NCI-H1694 treated with DMSO at 0.1 percent for 48 hours (cell line): ENCODE measurements at places on chromosomes 7 and 10.

DNA sequence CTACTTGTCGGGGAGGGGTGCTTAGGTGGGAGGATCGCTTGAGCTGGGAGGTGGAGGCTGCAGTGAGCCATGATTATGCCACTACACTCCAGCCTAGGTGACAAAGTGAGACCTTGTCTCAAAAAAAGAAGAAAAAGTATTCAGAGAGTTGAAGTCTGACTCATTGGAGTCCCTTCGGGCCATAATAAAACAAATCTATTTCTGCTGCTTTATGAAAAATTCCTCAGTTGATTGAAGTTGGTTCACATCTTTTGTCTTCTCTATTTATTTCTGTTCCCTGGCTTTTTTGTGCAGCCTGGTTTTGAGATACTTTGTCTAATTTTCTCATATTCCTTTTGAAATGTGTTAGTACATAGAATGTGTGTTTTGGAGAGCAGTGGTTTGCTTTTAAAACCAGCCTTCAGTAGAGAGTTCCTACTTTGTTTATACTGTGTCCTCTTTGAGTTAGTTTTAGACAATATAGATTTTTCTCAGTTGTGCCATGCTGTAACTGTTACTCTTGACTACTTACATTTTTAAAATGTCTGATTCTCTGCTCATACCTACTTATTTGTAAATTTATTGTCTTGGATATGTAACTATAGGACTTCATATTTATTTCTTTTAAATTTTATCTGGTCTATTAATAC is 36.7 kb downstream of the LUC7L2 start:
- no peak for DNase-seq

- no peak for DNase-seq
These were observed 26.3 kb upstream of the WDR11 start for GRCh38 chr10:120824881-120825309.

DNA sequence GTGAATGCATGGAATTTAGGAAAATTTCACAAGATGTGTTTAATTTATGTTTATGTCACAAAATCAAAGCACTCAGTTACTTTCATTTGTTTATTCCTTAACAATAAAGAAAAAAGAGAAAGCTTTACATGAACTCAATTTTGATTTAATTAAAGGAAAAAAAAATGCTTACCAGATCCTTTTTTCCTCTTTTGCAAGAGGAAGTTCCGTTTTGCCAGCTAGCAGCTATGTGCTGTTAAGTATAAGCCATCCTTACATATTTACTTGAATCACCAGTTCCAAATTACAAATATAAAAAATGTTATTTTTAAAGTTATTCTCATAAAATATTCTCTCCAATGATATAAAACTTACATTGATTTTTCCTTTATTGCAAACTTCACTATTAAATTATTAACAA is 12.7 kb downstream of the MRC1 start:
- no peak for DNase-seq

DNA sequence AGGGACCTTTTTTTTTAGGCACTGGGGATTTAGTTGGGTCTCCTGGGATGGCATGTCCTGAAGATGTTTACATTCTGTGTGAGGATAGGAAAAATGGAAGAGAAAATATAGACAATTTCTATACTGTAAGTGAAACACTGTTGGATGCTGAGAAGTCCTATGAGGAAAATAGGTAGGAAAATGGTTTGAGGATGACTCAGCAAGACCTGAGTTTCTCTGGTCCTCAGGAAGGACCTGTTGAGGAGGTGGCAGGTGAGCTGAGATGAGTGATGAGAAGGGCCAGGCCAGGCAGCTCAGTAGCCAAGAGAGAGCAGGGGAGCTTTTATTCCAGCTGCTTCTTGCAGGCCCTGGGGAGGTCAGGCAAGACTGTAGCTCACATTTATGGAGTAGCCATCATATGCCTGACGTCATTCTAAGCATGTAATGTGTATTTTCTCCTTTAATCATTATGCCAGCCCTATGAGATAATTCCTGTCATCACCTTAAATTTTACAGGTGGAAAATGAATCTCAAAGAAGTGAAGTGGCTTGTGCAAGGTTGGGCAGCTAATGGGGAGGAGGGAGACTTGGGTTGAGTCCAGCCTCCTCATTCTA is 19.1 kb upstream of the LRRC18 start:
- no peak for DNase-seq

DNA sequence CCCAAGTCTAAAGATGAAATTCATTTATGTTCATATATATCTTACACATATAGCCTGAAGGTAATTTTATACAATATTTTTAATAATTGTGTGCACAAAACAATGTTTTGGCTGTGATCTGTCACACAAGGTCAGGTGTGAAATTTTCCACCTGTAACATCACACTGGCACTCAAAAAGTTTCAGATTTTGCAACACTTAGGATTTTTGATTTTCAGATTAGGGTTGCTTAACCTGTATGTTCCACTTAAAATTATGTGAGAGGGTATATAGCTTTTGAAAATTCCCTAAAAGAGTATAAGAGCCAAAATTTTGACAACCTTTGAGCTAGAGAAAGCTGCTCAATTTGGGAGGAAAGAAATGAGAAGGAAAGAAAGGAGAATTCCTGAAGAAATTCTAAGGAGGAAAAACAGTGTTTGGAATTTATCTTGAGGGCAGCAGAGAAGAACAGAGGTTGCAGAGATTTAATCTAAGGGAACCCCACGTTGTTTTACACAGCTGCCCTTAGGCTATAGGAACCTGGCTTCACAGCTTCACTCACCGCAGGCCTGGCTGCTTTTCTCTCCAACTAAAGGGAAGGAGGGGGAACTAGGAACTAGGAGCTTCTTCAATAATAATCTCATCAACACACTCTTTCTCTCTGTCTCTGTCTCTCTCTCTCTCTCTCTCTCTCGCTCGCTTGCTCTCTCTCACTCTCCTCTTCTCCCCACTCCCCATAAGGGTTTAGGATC is 8.5 kb downstream of the VOPP1 start:
- no peak for DNase-seq

DNA sequence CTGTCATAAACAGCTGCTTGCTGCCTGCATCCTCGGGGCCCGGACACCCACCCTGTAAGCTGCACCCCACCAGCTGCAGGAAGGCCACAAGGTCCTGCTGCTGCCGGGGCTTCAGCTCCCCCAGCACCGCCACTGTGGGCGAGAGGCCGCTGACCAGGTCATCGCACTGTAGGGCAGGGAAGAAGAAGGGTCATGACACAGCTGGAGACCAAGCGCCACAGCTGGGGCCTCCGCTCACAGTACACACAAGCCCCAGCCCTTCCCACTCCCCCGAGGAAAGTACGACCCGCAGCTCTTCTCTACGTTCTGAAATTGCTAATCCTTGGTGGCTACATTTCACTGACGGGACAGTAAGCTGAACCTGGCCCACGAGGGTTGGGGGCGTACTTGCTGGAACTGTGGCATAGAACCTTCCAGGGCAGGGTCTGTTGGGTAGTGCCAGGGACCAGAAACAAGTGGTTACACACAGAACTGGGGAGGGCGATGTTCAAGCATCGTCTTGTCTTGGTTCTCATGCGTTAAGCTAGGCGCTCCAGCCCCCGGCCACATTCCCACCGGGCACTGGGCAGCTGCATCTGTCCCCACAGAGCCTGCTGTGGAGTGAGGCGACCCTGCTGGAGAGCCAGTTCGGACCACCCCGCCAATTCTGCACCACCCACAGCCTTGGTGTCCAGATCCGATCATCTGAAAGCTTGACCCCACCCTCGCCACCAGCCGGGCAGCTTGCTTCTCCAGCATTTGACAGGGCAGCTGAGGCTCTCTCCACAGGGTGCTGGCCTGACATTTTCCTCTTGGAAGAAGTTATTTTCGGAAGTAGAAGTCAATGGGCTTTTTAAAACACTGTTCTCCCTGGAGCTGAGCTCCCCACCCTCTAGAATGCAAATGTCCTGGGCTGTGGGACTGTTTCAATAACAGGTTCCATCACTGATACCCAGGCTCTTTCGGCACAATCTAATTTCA is 50.8 kb downstream of the GSDME start:
- DNase-seq, result no peak

DNA sequence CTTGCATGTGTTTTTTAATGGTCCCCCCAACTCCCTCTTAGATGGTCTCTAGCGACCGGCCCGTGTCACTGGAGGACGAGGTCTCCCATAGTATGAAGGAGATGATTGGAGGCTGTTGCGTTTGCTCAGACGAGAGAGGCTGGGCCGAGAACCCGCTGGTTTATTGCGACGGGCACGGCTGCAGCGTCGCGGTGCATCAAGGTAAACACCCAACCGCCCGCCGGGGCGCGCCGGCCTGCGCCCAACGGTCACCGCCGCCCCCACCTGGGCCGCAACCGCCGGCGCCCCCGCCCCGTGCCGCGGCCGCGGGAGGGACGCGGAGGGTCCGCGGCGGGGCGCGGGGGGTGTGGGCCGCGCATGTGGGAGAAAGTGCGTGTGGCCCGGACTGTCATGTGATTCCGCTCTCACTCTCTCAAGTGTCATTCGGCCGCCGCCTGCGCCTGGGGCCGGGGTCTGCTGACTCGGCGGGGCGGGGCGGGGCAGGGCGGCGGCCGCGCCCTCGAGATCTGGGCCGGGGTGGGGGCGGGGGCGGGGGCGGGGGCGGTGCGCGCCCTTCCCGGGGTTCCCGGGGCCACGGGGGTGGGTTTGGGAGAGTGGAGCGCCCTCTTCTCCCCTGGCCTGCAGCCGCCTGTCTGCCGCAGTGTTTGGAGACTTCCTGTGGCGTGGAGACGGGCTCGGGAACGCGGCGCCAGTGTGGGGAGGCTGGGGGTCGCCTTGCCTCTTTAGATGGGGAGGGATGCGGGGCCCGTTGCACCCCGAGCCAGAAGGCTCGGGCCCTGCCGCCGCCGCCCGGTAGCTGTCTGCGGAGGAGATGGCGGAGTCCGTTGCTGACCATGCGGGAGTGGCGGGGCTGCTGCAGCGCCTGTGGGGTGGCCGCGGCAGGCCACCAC is 817 bp downstream of the MLLT10 start:
- peak; percentile 3 for DNase-seq

DNA sequence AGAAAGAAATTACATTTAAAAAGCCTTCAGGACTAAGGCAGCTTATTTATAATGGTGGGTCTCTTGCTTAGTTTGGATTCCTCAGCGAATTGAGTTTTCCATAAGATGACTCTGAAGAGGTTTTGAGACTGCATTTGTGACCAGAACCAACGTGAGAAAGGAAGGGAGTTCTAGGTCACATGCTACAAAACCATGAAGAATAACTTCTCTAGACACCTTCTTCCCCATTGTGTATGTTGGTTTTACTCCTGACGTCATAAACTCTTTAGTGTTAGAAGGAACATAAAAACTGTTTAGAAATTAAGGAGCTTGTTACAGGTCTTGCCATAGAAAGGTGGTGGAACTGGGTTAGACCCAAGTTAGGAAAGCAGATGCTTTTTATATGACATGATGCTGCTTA is 11.1 kb downstream of the PTPN12 start:
- no peak for DNase-seq

DNA sequence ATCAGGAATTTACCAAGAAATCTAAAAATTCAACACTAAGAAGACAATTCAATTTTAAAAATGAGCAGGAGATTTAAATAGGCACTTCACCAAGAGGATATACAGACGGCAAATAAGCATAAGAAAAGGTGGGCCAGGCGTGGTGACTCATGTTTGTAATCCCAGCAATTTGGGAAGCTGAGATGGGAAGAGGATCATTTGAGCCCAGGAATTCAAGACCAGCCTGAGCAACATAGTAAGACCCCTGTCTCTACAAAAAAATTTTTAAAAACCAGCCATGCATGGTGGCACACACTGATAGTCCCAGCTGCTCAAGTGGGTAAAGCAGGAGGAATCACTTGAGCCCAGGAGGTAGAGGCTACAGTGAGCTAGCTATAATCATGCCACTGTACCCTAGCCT is 3.5 kb upstream of the AKR1D1 start:
- no peak for DNase-seq

DNA sequence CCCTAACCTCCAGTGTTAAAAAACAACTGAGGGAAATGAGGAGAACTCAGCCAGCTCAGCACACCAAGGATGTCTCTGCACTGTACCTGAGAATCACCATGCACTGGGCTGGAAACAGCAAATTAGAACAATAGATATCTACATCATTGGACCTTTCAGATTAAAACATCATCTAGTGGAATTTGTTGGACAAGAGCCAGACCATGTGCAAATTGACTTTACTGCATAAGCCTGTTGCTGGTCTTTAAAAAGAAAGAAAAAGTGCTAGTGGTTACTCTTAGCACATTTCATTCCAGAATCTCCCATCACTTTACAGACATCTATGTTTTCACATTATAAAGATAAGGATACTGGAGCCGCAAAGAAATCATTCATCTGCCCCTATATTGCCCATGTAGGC is 75.4 kb downstream of the FGFR2 start:
- no peak for DNase-seq

DNA sequence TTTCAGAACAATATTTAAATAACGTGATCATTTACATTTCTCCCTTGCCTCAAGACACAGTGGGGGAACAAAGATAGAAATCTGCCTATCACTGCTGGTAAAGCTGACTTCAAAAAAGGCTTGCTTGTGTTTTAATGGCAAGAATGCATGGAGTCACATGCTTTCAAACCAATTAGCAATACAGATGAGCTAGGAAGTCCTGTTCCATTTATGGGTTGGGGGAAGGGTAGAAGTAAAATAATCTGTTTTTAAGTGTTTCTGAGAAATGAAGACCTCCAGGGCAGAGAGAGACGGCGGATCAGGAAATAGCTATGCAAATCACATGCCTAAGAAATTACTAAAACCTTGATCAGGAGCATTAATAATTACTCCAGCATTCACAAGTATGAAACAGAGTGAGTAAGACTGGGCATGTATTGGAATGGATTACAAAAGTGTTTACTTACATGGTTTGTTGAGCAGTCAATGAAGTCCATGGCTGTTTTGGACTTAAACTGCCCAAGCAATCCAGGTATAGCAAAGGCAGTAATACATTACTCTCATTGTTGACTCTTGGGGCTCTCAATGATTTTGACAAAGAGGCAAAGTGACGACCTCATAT is 142.0 kb downstream of the ARID5B start:
- no peak for DNase-seq

GRCh38 chr10:44016589-44017482 is 368.1 kb downstream of the CXCL12 start:
- DNase-seq, result no peak

- DNase-seq, result no peak
These were observed 497.2 kb downstream of the PLXNA4 start for GRCh38 chr7:132078891-132079735.

GRCh38 chr7:96903906-96904305 is 101.4 kb upstream of the DLX6 start:
- DNase-seq, result no peak

- no peak for DNase-seq
These were observed 13.4 kb upstream of the GLI3 start for GRCh38 chr7:42250411-42250810.

- no peak for DNase-seq
These were observed 122.8 kb downstream of the BAMBI start for GRCh38 chr10:28800144-28800543.

DNA sequence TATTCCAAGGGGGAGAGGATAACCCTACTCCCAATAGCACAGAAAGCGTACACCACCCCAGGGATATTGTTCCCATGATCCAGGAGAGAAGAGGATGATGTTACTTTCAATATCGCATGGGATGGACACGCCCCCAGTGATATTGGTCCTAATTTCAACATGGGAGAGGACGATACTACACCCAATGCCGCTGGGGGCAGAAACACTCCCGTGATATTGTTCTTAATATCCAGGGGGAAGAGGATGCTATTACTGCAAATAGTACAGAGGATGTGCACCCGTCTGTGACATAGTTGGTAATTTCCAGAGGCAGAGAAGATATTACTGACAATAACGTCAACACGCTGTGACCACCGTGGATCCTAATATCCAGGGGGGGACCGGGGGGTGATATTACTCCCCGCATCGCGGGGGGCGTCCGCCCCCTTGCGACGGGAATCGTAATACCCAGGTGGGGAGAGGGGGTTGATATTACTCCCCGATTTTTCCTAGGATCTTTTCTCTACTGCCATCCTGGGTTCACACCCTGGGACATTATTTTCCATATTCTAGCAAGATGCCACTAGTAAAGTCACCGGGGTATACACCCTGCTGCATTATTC is 16.6 kb downstream of the MEIG1 start:
- no peak for DNase-seq
